ENCODE measurements at places on chromosomes 5 and 9.

- H3K4me1 ChIP-seq = no peaks in the 10 kb centered on the region
- no peak overlapping the region for H3K4me3 ChIP-seq
- H3K27me3 ChIP-seq = peaks cover 3% of the 10 kb centered on the region
- H3K27ac ChIP-seq = no peak overlapping the region
- no peaks in the 10 kb centered on the region for H3K36me3 ChIP-seq
Observed at GRCh38 chr5:160637357-160638090, 214.5 kb downstream of the ATP10B start.

- H3K36me3 ChIP-seq = no peaks in the 10 kb centered on the region
- H3K27me3 ChIP-seq = no peaks in the 10 kb centered on the region
- H3K4me3 ChIP-seq = no peak overlapping the region
- DNase-seq = no peak
Observed at GRCh38 chr9:26159575-26160392, 481.5 kb upstream of the TUSC1 start.

DNA sequence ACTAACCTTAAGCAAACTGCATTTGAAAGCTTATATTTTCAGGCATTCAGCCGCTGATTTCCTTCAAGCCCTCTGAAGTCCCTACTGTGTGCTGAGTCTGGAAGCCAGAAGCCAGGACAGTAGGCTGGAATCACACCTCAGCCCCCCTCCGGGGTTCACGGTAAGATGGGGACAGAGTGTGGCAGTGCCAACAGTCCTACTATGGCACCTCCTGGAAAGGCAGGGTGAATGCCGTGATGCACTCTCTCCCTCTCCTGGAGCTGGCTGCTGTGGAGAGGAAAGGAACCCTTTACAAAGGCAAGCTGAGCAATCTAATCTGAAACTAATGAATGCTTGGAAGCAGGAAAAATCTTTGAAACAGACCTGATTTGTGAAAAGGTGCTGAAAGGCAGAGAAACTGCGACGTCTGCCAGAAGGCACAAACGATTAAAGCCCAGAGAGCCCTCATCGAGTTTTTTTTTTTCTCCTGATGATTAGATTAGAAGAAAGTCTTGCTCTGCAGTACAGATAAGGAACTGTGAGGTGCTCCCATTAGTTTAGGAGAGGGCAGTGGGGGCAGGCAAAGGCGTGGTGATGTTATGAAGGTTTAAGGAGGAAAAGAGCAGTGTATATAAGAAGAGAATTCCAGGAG is 21.0 kb downstream of the ANKH start:
- peaks cover 5% of the 10 kb centered on the region for H3K36me3 ChIP-seq
- no peaks in the 10 kb centered on the region for H3K27me3 ChIP-seq
- DNase-seq = no peak
- H3K27ac ChIP-seq = no peak overlapping the region
- no peak overlapping the region for H3K4me3 ChIP-seq
- H3K4me1 ChIP-seq = peaks cover 7% of the 10 kb centered on the region

GRCh38 chr5:751496-751895 is 33.0 kb downstream of the ZDHHC11B start:
- peaks cover 2% of the 10 kb centered on the region for H3K4me1 ChIP-seq
- H3K27me3 ChIP-seq = no peaks in the 10 kb centered on the region
- H3K4me3 ChIP-seq = no peak overlapping the region
- H3K36me3 ChIP-seq = no peaks in the 10 kb centered on the region
- no peak for DNase-seq

- peak; percentile 62 for DNase-seq
- H3K4me1 ChIP-seq = peaks cover 28% of the 10 kb centered on the region
- no peak overlapping the region for H3K27ac ChIP-seq
- H3K27me3 ChIP-seq = no peaks in the 10 kb centered on the region
- H3K36me3 ChIP-seq = no peaks in the 10 kb centered on the region
- H3K4me3 ChIP-seq = no peak overlapping the region
Observed at GRCh38 chr5:139637438-139638089, 10.6 kb upstream of the CXXC5 start.

- H3K36me3 ChIP-seq = no peaks in the 10 kb centered on the region
- H3K27me3 ChIP-seq = no peaks in the 10 kb centered on the region
- DNase-seq = no peak
- H3K4me3 ChIP-seq = no peak overlapping the region
- no peak overlapping the region for H3K27ac ChIP-seq
Observed at GRCh38 chr5:122906768-122907167, 61.4 kb downstream of the SNX24 start.
